ENCODE measurements at places on chromosomes 16 and 17.

DNA sequence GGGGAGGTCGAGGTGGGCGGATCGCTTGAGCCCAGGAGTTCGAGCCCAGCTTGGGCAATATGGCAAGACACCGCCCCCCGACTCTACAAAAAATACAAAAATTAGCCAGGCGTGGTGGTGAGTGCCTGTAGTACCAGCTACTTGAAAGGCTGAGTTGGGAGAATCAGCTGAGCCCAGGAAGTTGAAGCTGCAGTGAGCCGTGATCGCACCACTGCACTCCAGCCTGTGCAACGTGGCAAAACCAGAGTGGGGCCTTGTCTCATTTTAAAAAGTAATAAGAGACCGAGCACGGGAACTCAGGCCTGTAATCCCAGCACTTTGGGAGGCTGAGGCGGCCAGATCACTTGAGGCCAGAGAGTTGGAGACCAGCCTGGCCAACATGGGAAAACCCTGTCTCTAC, 24.4 kb upstream of the ABCC1 start:
- DNase-seq: no peak

DNA sequence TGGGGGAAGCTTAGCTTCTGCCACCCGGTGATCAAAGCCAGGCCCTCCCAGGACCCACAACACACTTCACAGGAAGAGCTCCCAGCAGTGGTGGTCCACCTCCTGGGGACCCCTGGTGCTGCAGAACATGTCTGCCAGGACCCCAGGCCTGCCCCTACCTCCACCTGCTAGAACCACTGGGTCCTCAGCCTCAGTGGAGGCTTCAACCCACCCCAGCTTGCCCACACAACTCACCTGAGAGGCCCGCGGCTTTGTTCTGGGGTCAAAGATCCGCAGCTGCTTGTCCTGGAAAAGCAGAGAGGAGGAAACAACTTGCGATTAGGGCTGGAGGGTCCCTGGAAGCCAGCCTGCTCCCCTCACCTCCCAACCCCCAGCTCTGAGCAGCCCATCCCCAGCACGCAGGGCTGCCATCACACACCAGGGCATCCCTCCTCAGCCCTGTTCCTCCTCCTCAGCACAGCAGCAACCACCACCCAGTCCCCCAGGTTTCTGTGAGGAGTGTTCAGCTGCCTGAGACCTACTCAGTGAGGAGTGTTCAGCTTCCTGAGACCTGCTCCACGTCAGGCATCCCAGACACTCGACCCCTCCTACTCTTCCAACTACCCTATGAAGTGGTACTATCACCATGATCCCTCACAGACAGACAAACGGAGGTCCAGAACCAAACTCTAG, 21.2 kb downstream of the CORO7 start:
- DNase-seq: no peak

DNA sequence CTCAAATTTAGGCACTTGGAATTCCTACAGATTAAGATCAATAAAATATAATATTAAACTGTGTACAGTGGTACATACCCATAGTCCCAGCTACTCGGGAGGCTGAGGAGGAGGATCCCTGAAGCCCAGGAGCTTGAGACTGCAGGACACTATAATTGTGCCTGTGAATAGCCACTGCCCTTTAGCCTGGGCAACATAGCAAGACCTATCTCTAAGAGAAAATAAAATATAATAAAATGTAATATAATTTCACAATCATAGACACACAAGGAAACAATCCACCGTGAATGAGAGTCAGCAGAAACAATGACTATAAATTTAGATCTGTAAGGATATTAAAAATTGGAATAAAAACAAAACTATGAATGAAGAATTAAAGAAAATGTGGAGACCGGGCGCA, 10.0 kb upstream of the TNK1 start:
- no peak for DNase-seq

DNA sequence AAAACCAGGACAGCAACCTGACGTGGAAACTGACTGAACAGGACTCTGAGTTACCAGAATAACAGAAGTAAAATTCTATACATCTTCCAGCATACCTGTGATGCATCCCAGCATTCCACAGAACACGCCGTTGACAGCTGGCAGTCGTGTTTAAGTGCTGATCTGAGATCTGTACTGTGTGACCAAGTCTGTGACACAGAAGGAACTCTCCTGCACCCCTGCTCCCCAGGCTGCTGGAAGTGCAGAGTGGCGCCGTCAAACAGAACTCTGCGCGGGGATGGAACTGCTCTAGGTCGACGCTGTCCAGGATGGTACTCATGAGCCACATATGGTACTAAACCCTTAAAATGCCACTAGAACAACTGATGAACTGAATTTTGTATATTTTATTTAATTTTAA, 804 bp upstream of the ITGAE start:
- no peak for DNase-seq

DNA sequence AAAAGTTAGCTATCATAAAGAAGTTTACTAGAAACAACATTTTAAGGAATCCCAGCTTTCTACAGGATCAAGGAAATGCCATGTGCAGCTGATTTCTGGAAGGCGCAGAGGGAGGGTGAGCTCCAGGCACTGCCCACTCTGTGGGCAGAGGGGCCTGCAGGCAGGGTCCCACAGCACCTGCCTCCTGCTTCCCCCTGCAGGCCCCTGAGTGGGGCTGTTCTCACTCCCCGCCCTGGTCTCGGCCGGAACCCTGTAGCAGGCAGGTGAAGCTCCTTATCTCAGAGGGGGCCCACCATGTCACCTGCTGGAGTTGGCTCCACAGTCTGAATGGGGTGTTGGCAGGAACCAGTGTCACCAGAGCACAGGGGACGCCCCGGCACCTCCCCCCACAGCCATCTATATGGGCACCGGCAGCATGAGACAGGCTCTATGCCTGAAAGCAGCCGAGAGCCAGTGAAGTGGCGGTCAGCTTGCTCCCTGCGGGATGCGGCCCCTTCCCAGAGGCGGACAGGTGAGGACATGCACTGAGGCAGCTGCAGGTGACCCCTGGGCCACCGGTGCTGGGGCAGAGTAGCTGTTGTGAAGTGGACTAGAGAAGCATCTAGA, 47.6 kb upstream of the FASN start:
- DNase-seq: no peak

GRCh38 chr16:78584213-78584860, 484.9 kb downstream of the WWOX start:
- DNase-seq: no peak

- no peak for DNase-seq
Measured at GRCh38 chr16:25625620-25626019, 66.1 kb upstream of the HS3ST4 start.

DNA sequence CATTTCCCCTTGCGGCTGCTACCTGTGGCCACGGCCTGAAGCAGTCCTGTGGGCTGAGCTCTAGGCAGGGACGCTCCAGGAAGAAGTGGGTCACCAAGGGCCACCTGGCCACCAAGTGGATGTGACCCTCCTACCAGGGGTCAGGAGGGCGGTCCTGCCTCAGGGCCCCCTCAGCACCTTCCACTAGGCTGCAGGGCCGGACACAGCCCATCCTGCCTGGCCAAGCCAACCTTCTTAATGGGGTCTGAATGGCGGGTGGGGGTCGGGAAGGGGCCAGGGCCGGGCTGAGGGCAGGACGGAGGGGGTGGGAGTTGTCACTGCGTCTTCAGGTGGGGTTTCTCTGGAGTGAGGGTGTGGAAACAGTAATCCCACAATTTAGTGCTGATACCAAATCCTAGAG, 13.2 kb upstream of the MLKL start:
- no peak for DNase-seq

- DNase-seq: no peak
Measured at GRCh38 chr16:8740775-8741355, 56.6 kb downstream of the TMEM186 start.

- DNase-seq: no peak
Measured at GRCh38 chr17:28460901-28461300, 12.5 kb upstream of the SLC13A2 start.

GRCh38 chr17:348692-349425, 3.7 kb downstream of the RPH3AL start:
- no peak for DNase-seq

- DNase-seq: no peak
Measured at GRCh38 chr17:59373882-59374495, 42.5 kb downstream of the YPEL2 start.

DNA sequence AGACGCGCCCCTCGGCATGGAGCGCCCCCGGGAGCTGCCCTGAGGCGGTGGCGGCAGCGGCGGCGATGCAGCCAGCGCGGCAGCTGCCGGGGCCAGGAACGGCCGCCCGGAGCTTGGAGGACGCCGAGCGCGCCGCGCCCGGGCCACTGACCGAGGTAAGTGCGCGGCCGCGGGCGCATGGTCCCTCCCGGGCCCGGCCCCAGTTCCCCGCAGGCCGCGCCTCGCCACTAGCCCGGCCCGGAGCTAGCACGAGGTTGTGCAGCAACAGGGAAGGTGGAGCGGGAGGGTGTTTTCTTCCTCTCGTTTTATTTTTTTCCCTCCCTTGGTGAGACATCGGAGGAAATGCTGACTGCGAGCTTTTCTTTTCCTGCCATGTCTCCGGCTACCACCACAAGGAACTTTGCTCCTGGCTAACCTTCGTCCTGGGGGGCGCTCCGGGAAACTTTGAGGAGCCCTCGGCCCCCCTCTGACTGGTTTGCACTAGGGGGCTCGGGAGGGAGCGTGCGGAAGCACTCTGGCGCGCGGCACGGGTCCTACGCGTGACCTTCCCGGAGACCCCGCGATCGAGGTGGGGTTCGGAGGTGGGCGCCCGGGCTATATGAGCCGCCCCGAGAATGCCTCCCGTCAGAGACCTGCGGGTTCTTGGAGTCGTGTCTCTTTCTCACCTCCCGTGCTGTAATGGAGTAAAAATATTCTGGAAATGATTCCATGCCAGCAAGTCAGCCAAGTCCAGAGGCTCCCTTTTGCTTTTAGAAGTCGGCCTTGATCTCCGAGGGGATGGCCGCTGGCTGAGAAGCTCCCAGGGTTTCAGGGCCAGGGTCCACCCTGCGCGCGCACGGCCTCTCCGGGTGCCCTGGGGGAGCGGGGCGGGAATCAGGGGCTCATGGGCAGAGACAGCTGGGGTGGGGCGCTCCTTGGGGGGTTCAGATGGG, 868 bp downstream of the KCNJ12 start:
- no peak for DNase-seq

GRCh38 chr17:75031972-75032719, 14.6 kb downstream of the ATP5PD start:
- DNase-seq: no peak

DNA sequence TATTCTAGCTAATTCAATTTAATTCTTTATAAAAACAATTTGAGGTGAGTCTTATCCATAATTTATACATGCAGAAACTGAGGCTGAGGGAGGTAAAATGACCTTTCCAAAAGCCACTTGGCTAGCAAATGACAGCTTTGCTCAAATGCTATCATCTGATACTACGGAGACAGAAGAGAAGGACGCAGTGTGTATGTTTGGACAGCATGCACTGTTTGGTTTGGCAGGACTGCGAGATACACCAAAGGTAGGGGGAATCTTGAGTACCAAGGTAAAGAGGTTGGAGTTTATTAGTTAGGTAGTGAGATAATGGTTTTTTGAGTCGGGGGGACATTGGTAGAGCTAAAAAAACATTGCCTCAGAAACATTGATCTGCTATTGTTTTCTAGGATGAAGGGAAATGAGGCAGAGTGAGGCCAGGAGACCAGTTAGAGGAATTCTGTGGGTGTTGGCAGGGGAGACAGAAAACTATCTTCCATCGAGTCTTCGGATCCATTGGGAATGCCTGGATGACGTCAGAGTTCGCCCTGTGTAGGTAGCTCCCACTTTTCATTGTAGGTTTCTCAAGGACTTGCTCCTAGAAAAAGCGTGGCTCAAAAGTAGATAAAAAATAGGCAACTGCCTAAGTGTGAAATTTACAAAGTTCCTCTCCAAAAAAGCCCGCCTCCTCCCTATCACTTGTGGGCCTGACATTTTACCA, 2.5 kb upstream of the HS3ST4 start:
- DNase-seq: no peak

DNA sequence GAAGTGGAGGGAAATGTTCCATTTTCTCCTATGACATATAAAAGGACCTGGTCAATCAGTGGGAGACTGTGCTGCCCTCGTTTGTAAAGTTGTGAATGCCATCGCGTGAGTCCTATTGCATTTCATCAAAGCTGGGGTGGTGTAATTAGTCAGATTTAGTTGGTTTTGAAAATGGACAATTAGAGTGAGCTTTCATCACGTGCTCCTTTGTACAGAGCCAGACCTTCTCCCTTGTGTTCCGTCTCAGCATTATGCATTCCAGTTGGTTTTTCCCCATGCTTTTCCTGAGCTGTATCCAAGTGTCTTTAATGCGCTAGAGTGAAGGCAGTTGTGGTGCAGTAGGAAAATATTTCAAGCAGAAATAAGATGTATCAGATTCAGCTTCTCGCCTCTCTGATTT, 10.4 kb downstream of the SEC14L1 start:
- DNase-seq: no peak

DNA sequence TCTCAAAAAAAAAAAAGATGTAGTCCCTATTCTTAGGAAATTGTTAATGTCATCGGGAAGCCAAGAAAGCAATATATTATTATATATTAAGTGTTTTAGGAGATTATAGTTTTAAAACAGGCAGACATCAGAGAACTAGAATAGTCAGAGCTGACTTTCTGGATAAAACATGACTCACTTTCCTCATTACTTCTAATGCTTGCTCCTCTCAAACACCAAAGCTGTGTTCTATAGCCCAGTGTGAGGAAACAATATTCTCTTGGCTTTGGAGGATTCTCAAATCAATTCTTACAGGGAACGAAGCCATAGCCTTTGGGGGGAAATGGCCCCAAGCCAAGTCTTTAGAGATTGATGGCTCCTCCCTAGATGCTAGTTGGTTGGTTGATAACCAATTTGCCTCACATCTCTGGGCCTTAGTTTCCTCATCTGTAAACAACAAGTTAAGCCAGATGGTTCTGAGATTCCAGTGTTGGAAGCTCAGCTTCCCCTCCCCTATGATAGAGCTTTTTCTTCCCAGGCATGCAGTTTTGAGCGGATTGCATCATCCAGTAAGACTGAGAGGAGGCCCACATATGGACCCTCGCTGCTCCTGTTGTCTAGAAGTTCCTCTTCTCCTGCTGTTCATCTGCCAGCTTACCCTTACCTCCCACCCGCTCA, 12.4 kb downstream of the NMT1 start:
- DNase-seq: no peak

DNA sequence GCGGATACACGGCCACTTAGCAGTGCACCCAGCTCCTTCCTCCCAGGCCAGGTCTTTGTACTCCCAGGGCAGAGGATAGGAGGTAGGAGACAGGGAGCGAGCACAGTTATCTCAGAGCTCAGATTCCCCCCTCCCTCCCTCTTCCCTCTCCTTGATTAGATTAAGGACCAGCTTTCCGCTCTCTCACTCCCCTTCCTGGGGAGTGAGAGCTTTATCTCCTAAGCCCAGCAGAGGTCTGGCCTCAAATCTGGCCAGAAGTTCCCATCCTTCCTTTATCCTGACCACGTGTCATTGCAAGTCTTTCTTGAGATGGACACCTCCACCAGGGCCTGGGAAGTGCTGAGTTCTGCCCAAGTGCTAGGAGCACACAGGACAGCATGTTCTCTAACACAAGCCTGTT, 5.1 kb downstream of the ARL4D start:
- no peak for DNase-seq

DNA sequence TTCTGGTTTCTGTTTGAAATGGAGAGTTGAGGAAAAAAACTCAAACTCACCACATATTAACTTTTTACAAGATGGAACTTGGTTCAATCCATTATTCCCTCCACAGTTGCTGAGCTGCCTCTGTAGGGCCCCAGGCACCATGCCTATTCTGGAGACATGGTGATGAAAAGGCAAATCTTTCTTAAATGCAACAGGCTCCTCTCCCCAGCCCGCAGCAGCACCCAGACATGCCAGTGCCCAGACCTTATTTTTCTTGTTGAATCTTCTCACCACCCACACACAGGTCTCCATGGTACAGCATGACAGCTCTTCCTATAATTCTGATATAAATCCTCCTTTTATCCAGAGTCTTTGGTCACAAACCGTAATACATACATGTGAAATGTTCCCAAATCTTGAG, 7.6 kb downstream of the CYTH1 start:
- no peak for DNase-seq

Measured in renal cortex interstitium (tissue), 15 donors.